ENCODE measurements at places on chromosomes 2 and 18. TPM values are rescaled to one million over a fixed set of nuclear protein-coding genes. Genes with fewer than 3 reads are reported as not detected.

Gene MAP3K19
- not detected for total RNA-seq

Gene DHRS9
- total RNA-seq = 51.2 TPM

Gene EVA1A
- 7.3 TPM for total RNA-seq

Gene GKN2
- not detected for total RNA-seq

Gene UCN
- 0.35 TPM for total RNA-seq

Gene SEMA4C
- 28.2 TPM for total RNA-seq

Gene TUBA3E
- total RNA-seq = not detected

Gene TRMT61B
- total RNA-seq = 28.9 TPM

Gene CNTNAP5
- not detected for total RNA-seq

Gene B3GNT7
- total RNA-seq = 0.09 TPM

Gene SERPINB7
- not detected for total RNA-seq

Gene SERPINB10
- total RNA-seq = not detected

Gene BOLL
- total RNA-seq = not detected

Gene NAGK
- total RNA-seq = 49.2 TPM

Gene XDH
- total RNA-seq = not detected

Gene GCFC2
- 24.2 TPM for total RNA-seq

Gene OTOF
- not detected for total RNA-seq

Gene TRIP12
- total RNA-seq = 83.6 TPM

Gene LBX2
- total RNA-seq = 1.9 TPM

Gene VIT
- 3.4 TPM for total RNA-seq
